ENCODE measurements at places on chromosomes 2 and 18.

GRCh38 chr2:64972426-64972825 is 16.8 kb upstream of the SLC1A4 start:
- no peak for DNase-seq

DNA sequence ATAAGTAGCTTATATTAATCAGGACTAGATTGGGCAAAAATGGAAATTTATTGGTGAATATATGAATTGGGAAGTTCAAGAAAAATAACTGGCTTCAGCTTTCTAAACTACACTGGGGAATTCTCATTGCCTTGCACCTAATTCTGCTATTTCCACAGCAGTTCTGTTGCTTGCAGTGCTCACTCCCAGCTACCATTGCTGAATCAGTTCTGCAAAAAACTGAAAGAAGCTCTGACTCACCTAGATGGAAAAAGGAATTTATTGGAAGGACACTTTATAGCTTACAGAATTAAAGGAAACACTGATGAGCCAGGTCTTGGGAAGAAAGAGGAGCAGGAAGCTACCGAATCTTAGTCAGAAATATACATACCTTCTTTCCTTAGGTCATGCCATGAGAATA is 60.3 kb upstream of the ACVR1 start:
- DNase-seq: no peak

GRCh38 chr2:79758042-79758441 is 245.2 kb downstream of the CTNNA2 start:
- DNase-seq: no peak

DNA sequence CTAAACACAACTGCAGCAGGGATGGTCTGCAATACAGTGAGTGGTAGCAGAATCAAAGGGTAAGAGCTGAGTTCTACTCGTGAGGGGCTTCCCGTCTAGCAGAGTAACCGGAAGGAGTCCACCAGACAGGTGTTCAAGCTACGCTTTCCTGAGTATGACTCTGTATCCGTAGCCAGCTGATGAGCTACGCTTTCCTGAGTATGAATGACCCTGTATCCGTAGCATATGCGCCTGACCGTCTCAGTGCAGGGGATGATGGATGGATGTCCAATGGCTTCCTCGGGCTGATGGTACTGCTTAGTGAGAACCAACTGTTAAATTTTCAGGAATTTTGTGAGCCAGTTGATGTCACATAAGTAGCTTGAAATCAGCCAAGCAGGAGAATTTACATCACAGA is 244.1 kb upstream of the MYT1L start:
- no peak for DNase-seq

DNA sequence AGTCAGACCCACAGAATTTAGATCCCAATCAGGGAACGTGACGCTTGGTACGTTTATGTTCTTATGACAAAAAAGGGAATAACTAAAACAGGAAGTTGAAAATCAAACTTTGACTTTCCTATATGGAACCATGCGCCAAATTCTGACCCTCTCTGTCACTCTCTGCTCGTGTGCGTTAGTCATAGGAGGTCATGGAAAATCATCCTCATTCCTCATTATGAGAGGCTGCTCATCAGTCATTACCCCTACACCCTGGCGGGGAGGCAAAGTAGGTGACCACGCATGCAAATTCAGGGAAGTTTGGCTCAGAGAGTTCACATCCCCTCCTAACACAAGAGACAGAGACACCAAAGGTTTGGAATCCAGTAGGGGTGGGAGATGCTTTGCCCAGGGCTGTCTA is 15.5 kb downstream of the IL1F10 start:
- DNase-seq: no peak

Data from DMS 273 treated with DMSO at 0.1 percent for 48 hours (cell line).